ENCODE measurements at places on chromosomes 11 and 22. TPM values are rescaled to one million over a fixed set of nuclear protein-coding genes. Genes with fewer than 3 reads are reported as not detected.
A peak's percentile ranks its signal among the peaks of the same experiment; 100 is the strongest.

The TMPRSS4 gene
- total RNA-seq, result 423 TPM

The ACTN3 gene
- not detected for total RNA-seq

DNA sequence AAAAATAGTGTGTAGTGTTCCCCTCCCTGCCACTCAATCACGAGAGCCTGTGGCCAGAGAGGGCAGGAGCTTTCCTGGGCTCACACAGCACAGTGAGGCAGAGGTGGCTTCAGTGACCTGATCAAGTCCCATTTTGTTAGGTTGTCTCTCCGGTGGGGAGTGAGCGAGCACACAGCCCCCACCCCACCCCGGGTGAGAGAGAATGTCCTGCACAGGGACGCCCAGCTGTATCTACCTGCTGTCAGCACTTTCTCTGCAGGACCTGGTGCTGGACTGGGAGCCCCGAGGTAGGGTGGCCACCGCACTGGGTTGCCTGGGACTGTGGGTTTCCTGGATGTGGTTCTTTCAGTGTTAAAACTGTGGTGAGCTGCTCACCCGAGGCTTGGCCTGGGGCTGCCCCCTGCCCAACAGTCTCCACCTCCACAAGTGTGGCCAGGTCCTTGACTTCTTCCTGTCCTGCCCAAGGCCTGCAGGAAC is 6.1 kb downstream of the CAPN5 start:
- H3K36me3 ChIP-seq, result no peaks in the 10 kb centered on the region
- peak overlapping the region; percentile 96 for H3K27ac ChIP-seq
- H3K4me1 ChIP-seq, result peaks cover 76% of the 10 kb centered on the region
- no peak overlapping the region for H3K4me3 ChIP-seq

DNA sequence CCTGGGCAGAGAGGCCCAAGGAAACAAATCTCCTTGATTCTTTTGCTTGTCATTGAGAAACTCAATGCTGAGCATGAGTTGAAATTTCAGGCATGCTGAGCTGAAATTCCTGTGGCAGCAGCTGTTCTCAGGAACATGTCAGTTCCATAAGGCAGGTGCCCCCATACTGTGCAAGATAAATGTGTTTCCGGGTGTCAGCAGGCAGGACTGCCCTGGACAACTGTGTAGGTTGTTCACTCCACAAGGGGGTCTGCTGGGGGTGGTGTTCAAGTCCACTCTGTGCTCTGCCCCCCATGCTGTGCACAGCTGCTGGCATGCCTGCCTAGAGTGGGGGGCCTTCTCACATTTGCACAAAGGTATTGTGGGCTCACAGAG is 133.7 kb downstream of the CTTN start:
- H3K27ac ChIP-seq, result no peak overlapping the region
- H3K27me3 ChIP-seq, result no peaks in the 10 kb centered on the region
- no peak overlapping the region for H3K4me3 ChIP-seq
- no peaks in the 10 kb centered on the region for H3K36me3 ChIP-seq
